Calu3 (cell line): ENCODE measurements at places on chromosomes 1 and 21. TPM values are rescaled to one million over a fixed set of nuclear protein-coding genes. Genes with fewer than 3 reads are reported as not detected.

Gene LAX1
- not detected in 2 replicates for total RNA-seq

Gene MGST3
- total RNA-seq = 136 and 139 TPM in 2 replicates

Gene VHLL
- total RNA-seq = 0.81 and 1.5 TPM in 2 replicates

DNA sequence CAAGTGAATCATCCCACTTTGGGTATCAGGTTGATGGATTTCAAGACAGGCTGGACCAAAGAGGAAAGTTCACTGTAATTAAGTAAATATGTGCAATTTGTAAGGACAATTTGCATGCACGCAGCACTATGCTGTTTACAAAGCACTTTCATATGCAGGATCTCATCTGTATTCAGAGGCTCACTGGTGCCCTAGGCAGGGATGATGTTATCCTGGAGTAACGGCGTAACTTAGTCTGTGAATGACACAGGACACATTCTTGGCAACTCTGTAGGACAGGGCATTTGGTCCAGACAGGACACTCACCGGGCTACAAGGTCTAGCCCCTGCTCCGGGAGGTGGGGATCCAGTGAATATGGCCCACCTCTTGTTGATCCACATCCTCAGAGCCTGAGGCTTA lies 365.4 kb upstream of the DUSP10 start:
- peaks cover 31% of the 10 kb centered on the region for H3K4me1 ChIP-seq
- H3K4me3 ChIP-seq = no peak overlapping the region
- no peak overlapping the region for H3K27ac ChIP-seq
- H3K27me3 ChIP-seq = no peaks in the 10 kb centered on the region
- peaks cover 3% of the 10 kb centered on the region for H3K36me3 ChIP-seq
- no peak for DNase-seq

- no peak for DNase-seq
- H3K36me3 ChIP-seq = no peaks in the 10 kb centered on the region
- no peak overlapping the region for H3K4me3 ChIP-seq
- H3K27me3 ChIP-seq = no peaks in the 10 kb centered on the region
Measured at GRCh38 chr1:216111842-216112241, 311.4 kb downstream of the USH2A start.

- H3K4me1 ChIP-seq = no peaks in the 10 kb centered on the region
- DNase-seq = peak; percentile 50
- no peak overlapping the region for H3K27ac ChIP-seq
Measured at GRCh38 chr1:9721606-9722377, 70.3 kb downstream of the PIK3CD start.
